ENCODE measurements at places on chromosomes 5 and 9. TPM values are rescaled to one million over a fixed set of nuclear protein-coding genes. Genes with fewer than 3 reads are reported as not detected.

DNA sequence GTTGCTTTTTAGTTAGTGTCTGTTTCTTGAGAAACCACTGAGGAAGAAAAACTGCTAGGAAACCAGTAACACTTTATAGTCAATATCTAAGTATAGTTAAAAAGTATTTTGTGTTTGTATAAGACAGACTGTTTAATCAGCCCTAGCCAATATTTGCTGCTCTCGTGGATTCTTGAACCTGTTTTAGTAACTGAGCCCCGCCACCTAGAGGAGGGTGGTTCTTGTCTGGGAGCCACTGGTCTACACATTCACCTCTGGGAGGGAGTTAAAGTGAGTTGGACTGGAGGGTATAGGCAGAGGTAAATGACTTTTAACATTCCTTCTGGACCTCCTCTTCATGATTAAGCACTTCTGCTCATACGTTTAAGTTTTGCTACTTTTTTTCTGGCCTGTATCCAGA is 117.2 kb downstream of the SPATA31D1 start:
- no peaks in the 10 kb centered on the region for H3K27me3 ChIP-seq
- H3K27ac ChIP-seq, result no peak overlapping the region
- H3K36me3 ChIP-seq, result no peaks in the 10 kb centered on the region
- no peak for DNase-seq

DNA sequence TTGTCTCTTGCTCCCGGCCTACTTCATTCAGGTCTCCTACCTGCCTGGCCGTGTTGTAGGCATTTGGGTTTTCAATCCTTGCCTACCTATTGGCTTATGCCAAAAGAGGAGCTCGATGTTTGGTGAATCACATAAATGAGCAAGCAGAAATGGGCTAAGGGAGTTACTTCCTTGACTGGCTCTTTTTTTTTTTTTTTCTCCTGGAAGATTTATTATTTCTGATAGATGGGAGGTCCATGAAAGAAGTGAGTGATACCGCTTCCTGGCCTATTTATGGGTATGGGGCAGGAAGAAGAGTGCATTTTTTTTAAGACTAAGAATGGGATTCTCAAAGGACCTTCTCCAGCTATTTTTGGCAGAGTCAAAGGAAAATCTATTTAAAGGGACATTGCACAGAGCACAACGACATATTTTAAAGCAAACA is 294.1 kb downstream of the ARHGAP26 start:
- no peak for DNase-seq
- H3K4me1 ChIP-seq, result no peaks in the 10 kb centered on the region
- no peak overlapping the region for H3K4me3 ChIP-seq
- H3K36me3 ChIP-seq, result peaks cover 27% of the 10 kb centered on the region

DNA sequence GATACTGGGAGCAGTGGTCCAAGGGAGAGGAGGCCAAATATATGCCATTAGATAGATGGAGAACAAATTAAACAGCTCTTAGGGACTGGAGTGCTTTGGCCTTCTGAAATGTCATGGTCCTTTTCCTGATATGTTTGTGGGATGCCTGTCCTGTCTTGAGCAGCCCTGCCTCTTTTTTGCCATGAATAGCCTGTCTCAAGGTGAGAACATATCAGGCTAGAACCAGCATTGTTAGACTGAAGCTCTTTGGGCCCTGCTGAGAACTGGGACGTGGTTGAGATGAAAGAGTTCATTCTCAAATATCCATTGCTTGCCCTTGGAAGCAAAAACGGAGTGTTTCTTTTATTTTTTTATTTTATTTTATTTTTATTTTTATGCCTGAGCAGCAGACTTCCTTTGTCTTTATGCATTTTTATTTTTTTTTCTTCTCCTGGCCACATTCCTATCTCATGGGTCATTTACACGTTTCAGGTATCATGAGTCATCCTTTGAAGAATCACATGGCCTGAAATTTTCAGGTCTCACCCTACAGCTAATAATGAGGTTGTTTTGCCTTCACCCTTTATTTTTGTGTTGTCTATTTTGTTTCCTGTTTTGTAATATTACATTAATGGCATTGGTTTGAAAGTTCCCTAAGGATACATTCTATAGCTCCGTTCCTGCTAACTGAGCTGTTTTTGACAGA is 371.4 kb downstream of the PSAT1 start:
- no peak for DNase-seq
- H3K27ac ChIP-seq, result no peak overlapping the region
- no peaks in the 10 kb centered on the region for H3K27me3 ChIP-seq
- no peaks in the 10 kb centered on the region for H3K36me3 ChIP-seq
- no peaks in the 10 kb centered on the region for H3K4me1 ChIP-seq
- H3K4me3 ChIP-seq, result no peak overlapping the region

- no peak for DNase-seq
- no peaks in the 10 kb centered on the region for H3K27me3 ChIP-seq
- peak overlapping the region; percentile 7 for H3K27ac ChIP-seq
These were observed 190.5 kb downstream of the PIK3R1 start for GRCh38 chr5:68405784-68406743.

DNA sequence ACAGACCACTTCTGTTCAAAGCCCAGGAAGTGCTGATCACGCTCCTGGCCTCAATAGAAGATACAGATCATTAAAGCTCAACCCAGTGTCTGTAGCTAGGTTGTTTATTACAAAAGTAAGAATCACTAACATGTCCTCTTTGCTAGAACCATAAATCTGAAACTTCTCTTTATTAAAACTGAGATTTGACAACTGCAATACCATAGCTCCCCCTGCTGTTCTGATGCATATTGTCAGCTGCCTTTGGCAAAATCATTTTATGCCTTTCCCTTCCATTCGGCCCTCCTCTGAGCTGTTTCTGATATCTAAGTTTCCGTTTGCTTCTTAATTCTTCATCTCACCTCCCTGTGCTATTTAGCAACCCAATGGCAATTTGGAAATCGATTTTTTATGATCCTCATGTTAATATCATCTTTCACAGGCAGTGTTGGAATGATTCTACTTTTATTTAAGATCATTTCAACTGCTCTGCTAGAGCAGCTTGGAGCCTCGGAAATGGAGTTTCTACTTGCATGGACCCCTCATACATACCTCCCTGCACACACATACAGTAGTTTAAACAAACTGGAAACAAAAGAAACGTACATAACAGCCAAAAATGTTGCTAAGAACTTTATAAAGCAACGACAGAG is 998.8 kb downstream of the MAT2B start:
- no peak overlapping the region for H3K27ac ChIP-seq
- peak; percentile 35 for DNase-seq
- H3K36me3 ChIP-seq, result no peaks in the 10 kb centered on the region
- no peak overlapping the region for H3K4me3 ChIP-seq

Gene C7
- not detected for total RNA-seq

All from natural killer cell (primary cell).